Fibroblast of skin of left quadriceps (primary cell): ENCODE measurements at places on chromosomes 1 and 21.
A peak's percentile ranks its signal among the peaks of the same experiment; 100 is the strongest.

DNA sequence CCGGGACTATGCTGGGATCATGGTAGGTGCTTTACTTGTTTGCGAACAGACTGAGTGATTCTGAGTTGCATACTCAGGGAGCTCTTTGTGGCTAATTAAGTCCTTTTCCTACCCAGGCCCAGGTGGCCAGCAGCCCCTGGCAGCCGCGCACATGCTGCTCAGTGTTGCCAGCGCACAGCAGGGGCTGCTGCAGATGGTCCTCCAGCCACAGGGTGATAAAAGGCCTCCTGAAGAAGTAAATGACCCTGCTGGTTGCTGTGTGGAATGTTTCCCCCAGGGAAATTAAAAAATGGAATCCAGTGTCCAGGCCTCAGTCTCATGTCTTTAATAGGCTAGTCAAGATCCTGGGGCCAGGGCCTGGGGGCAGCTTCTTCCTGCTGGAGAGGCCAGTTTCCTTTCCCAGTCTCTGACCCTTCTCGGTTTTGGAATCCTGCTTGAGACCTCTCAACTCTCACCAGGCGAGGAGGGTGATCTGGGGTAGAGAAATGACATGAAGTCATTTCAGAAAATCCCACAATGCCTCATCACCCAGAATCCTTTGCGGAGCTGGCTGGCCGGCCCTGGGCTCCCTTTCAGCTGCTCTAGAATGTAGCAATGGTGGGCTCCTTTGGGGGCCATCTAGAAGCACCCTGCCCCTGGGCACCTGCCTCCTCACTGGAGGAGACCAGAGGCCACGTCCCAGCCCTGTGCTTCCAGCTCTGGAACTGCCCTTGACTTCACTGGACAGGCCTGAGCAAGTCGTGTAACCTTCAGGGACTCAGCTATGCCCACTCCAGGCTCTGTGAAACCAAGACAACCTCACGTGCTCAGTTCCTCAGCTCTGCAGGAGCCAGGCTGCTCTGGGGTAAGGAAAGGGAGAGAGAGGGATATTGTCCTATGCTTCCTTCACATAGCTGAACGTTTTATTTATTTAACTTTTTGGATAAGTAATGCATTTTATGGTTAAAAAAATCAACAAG, 131.4 kb downstream of the MRPS6 start:
- DNase-seq, result no peak

- DNase-seq, result peak; percentile 71
Measured at GRCh38 chr1:4380564-4381168, 273.7 kb upstream of the AJAP1 start.

DNA sequence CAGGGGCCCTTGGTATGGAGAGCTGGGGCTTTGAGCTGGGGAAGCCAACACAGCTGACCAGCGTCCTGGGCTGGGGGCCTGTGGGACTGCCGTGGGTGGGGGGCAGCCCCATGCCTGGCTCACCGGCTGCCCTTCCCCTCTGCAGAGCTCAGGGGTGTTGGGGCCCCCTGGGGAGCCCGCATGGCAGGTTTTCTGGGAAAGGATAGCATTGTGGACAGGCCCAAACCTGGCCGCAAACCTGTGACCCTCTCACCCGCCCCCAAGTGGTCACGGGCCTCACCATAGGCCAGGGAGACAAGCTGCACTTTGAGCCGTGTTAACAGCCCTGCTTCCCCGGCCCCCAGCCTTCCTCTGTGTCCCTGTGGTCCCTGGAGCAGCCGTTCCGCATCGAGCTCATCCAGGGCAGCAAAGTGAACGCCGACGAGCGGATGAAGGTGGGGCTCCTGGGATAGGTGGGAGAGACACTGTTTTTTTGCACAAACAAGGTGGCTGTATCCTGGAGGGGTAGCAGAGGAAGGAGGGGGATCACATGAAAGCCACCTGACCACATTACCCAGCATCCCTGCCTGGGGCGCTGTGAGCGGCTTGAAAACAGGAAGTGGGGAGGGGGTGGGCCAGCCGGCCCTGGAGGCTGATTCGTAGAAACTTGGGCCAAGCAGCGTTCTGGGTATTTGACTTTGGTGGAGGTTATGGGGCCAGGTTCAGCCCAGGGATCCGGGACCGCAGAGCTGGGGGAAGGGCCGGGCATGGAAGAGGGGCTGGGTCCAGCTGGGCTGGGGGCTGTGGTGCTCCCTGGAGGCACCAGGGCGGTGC, 65.9 kb downstream of the PIK3CD start:
- DNase-seq, result no peak

- no peak for DNase-seq
Measured at GRCh38 chr1:3027611-3028371, 6.5 kb downstream of the ACTRT2 start.

DNA sequence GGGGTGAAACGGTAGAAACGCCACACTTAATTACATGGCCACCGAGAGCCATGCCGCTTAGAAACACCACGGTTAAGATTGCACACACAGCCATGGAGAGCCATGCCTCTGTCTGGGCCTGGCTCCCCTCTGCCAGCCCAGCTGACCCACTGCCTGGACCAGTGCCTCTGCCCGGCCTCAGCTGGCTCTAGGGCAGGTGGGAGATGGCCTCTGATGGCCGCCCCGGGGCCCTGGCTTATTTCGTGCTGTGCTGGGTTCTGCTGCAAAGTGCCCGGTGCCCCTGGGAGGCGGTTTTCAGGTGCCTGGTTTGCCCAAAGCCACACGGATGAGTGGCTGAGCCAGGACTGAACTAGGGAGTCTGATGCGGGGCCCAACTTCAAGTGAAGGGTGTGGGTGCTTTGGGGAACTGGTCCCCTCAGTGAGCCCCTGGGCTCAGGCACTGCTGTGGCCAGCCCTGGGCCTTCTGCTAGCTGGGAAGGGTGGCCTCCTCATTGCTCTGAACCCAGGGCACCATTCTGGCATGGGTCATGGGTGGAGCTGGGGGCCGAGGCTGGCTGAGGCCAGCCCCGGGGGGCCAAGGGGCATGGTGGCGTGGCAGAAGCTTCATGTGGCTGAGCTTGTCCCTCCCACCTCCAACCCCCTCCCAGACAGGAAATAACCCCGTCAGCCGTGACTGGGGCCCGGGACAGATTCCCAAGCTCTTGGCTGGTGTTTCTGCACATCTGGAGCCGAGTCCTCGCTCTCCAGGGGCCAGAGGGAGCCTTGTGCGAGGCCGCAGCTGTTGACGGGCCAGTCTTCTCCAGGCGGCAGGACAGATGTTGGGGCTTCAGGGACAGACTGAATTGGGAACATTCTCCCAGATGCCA, 1.9 kb upstream of the GPR153 start:
- DNase-seq, result no peak

DNA sequence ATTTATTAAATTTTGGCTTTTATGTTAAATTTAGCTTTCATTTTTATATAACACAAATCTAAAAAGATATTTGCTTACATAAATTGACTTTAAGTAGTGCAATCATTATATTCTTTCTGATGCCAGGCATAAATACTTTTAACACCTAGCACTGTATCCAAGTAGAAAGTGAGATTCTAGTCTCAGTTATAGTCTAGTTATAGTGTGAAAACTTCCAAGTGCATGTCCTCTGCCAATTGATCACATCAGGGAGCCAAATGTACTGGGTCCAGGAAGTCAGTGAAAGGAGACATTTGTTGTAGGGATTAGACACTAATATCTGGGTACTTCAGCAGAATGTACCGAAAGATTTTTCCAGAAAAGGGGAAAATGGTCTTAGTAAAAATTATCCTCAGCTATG, 290.7 kb upstream of the ZRANB2 start:
- no peak for DNase-seq

DNA sequence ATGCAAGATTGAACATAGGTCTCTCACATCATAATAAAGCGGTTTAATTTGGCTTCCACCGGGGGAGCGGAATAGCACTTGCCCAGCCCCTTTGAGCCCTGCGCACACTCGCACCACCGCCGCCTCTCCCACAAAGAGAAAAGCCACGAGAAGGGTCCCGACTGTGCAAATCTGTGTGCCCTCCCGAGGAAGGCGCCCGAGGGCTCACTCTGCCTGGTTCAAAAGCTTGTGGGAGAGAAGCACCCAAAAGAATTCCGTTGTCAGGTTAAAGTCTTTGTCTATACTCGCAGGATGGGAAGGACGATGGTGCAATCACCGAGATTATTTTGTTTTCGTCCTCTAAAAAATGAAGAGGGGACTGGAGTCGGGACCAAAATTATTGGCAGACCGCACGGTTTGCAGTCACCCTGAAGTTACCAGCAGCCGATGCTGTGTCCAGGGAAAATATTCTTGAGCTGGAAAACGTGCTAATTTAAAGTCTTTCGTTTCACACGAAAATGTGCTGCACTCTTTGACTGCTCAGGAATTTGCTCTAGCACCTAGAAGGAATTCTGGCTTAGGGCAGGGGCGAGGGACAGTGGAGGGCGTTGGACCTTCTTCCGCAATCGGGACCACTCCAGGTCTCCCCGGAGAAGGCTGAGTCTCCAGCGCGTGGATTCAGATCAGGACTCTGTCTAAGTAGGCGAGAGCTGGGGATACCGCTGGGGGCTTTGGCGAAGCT, 6.6 kb upstream of the SIM2 start:
- DNase-seq, result no peak

GRCh38 chr1:239354231-239354630, 32.1 kb upstream of the CHRM3 start:
- DNase-seq, result peak; percentile 16

DNA sequence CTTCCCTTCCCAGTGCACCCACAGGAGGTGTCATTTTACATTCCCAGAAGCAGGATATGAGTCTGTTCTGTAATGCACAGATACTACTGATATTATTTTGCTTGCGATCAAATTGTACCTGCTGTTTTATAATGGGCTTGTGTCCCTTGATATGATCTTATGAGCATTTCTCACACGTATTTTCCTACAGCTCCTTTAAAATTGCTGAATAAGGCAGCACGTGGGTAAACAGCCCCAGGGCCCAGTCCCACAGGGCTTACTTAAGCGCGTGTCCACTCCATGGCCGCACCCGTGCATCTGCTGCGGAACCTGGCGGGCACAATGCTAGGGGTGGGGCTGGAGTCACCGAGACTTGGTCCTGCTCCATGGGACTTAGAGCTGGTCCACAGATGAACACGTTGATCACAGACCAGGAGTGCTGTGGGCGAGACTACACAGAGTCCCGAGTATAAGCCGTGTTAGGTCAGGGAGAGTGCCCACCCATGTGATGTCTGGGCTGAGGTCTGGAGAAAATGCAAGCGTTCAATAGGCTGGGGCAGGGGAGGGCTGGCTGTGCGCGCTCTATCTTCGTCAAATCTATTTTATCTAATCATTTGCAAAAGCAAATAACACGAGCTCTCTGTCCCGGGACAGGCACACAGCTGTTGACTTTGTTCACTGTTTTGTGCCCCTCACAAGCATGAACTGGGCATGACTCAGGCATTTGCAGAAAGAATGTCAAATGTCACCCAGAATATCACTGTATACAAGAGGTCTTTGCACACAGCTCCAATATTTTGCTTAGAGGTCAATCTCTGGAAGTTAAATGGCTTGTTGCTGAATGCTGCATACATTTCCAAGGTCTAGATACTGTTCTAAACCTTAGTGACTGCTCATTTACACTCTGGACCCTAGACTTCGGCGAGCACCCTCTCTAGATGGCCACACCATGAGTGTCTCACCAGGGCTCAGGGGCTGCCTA, 119.3 kb downstream of the CRYAA start:
- DNase-seq, result no peak

DNA sequence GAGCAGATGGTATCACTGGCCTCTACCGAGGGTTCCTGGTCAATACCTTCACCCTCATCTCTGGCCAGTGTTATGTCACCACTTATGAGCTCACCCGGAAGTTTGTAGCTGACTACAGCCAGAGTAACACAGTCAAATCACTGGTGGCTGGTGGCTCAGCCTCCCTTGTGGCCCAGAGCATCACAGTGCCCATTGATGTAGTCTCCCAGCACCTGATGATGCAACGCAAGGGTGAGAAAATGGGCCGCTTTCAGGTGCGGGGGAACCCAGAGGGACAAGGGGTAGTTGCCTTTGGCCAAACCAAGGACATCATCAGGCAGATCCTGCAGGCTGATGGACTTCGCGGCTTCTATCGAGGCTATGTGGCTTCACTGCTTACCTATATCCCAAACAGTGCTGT, 6.1 kb downstream of the SLC25A44 start:
- no peak for DNase-seq

- no peak for DNase-seq
Measured at GRCh38 chr1:52725903-52726264, 369 bp upstream of the ZYG11B start.

GRCh38 chr1:59595774-59596173, 219.0 kb upstream of the HOOK1 start:
- peak; percentile 37 for DNase-seq

GRCh38 chr1:64337926-64338325, 132.0 kb upstream of the CACHD1 start:
- DNase-seq, result no peak

DNA sequence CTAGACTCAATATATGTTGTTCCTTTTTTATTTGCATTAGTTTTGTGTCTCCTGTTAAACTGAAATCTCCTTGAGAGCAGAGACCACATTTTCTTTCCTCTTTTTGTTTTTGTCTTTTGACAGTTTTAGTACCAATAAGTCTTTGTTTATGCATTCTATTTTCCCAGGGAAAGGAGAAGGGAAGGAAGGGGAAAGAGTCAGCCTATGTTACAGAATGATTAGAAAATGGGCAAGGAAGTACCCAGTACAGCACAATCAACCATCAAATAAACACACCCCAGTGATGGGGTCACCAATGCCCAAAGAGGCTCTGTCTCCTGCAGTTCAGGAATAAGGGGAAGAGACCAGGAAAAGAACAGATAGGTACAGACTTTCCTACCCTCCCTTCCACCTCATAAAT, 10.1 kb downstream of the ZBTB37 start:
- DNase-seq, result no peak

DNA sequence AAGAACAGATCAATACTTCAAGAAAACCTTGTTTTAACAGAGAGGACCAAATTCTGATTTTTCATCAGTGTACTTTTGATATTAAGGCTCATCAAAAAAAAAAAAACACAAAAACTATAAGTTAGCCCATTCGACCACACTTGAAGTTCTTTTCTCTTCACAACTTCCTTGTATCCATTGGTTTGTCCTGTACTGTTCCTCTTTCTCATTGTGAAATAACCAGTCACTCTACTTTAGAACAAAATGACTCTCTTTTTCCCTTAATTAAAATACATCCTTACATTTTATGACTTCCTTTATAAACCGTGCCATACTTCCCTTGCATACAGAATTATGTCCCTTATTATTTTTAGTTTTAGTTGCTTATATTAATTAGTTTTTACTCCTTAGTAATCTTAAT, 8.4 kb downstream of the QSOX1 start:
- no peak for DNase-seq
